HS-5 (cell line): ENCODE measurements at places on chromosomes 16 and 17.

DNA sequence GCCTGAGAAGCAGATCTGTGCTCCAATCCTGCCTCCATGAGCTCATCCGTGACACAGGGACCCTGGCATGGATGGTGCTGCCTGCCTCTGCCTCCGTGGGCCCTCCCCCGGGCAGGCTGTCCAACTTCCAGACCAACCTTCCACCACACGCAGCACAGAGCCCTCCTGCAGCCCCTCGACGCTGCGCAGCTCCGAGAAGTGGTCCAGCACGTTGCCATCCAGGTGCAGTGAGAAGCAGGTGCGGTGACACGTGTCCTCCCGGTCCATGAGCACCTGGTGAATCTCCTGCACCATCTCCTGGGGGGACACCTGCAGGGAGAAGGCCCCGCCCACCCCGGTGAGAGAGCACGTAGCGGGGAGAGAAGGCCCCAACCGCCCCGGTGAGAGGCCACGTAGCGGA is 8.4 kb downstream of the CLUH start:
- no peak for DNase-seq

- DNase-seq: no peak
Observed at GRCh38 chr17:80832266-80832676, 159.4 kb upstream of the CHMP6 start.

GRCh38 chr17:76734080-76734840 is 2.9 kb downstream of the SRSF2 start:
- no peak for DNase-seq

GRCh38 chr16:73308771-73309170 is 260.8 kb upstream of the ZFHX3 start:
- DNase-seq: no peak

DNA sequence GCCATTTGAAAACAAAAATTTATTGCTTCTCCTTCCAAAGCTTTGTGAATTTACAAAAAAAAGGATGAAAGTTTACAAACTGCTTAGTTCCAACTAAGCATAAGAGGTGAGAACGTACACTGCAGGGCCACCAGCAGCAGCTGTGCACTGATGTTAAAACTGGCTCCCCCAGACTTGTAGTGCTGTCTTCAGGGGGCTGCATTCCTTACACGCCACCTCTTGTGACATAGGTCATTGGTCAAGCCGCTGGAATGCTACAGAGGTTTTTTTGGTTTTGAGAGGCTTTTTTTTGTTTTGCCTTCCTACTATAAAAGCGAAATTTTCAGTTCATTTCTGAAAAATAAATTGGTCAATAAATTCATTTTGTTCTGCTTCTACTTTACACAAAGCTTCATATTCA is 6.9 kb downstream of the IFT20 start:
- no peak for DNase-seq

- DNase-seq: no peak
Observed at GRCh38 chr17:607361-608147, 107.1 kb downstream of the VPS53 start.

DNA sequence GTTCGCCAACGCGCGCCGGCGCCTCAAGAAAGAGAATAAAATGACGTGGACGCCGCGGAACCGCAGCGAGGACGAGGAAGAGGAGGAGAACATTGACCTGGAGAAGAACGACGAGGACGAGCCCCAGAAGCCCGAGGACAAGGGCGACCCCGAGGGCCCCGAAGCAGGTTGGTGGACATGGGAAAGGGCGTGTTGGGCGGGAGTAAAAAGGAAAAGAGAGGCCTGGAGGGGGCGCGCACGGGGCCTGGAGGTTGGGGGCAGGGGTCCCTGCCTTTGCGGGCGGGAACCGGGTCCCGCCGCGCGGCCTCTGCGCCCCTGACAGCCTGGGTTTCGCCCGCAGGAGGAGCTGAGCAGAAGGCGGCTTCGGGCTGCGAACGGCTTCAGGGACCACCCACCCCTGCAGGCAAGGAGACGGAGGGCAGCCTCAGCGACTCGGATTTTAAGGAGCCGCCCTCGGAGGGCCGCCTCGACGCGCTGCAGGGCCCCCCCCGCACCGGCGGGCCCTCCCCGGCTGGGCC is 2.1 kb downstream of the IRX5 start:
- no peak for DNase-seq
